ENCODE measurements at places on chromosomes 1 and 21. TPM values are rescaled to one million over a fixed set of nuclear protein-coding genes. Genes with fewer than 3 reads are reported as not detected.

Gene CD5L
- total RNA-seq = not detected

Gene NUP210L
- 5.7 TPM for total RNA-seq

GRCh38 chr1:161998811-161999210 lies 24.9 kb downstream of the OLFML2B start:
- no peaks in the 10 kb centered on the region for H3K27me3 ChIP-seq
- no peak for DNase-seq
- no peaks in the 10 kb centered on the region for H3K36me3 ChIP-seq
- H3K4me1 ChIP-seq = no peaks in the 10 kb centered on the region
- no peak overlapping the region for H3K27ac ChIP-seq
- H3K4me3 ChIP-seq = no peak overlapping the region

- no peak for DNase-seq
- H3K27me3 ChIP-seq = no peaks in the 10 kb centered on the region
- no peaks in the 10 kb centered on the region for H3K4me1 ChIP-seq
- no peak overlapping the region for H3K27ac ChIP-seq
- no peak overlapping the region for H3K4me3 ChIP-seq
- H3K36me3 ChIP-seq = no peaks in the 10 kb centered on the region
Measured at GRCh38 chr1:63713627-63714481, 60.0 kb upstream of the ROR1 start.

DNA sequence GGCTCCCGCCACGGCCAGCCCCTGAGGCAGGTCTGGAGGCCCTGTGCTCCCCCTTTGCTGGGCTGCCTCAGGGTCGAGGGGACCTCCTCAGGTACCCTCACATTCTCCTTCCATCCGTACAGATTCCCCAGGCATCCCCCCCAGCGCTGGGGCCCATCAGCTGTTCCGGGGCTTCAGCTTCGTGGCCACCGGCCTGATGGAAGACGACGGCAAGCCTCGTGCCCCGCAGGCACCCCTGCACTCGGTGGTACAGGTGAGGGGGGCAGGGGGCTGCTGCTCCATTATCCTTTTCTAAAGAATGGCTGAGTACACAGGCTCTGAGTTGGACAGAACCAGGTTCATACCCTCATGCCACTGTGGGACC lies 29.1 kb downstream of the RPS6KA1 start:
- H3K27me3 ChIP-seq = no peaks in the 10 kb centered on the region
- no peak overlapping the region for H3K27ac ChIP-seq
- DNase-seq = no peak
- no peaks in the 10 kb centered on the region for H3K36me3 ChIP-seq
- H3K4me1 ChIP-seq = no peaks in the 10 kb centered on the region
